ENCODE measurements at places on chromosomes 3 and 15.
A peak's percentile ranks its signal among the peaks of the same experiment; 100 is the strongest.

GRCh38 chr15:71043373-71043772 is 71.9 kb upstream of the THSD4 start:
- DNase-seq: no peak

GRCh38 chr3:100775226-100775625 is 65.9 kb downstream of the TFG start:
- no peak for DNase-seq

- no peak for DNase-seq
Measured at GRCh38 chr3:143535994-143536784, 312.1 kb downstream of the SLC9A9 start.

DNA sequence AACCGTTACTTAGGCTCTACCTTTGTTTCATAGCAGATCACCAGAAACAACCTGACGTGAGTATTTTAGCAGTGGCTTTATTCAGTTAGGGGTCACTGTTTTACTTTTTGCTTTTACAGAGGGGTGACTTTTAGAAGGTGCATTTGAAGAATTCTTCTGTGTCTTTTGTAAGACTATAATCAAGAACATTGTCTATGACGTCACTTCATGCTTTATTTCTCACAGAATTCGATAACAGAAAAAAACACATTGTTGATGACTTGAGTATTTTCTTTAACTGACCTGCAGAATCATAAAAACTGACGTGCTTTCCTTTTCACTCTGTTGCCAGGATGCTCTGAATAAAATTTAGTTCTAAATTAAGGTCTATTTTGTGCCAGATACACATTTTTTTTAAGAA is 244.5 kb downstream of the SLC9A9 start:
- DNase-seq: no peak

DNA sequence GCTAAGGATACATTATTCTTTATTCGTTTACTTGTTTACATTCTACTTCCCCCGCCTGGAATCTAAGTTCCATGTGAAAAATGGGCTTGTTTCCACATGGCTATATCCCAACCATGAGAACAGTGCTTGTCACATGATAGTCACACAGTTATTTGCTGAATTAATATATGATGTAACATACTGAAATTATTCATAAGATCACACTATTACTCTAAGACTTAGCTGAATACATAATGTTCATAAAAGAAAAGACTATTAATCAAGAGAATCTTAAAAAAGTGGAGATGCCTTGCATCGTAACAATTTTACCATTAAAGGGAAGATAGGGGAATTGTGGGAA is 6.5 kb downstream of the PBRM1 start:
- DNase-seq: no peak

GRCh38 chr3:123818921-123819429 is 65.2 kb downstream of the MYLK start:
- DNase-seq: peak; percentile 90

Measured in NCI-H526 treated with DMSO at 0.1 percent for 48 hours (cell line).